ENCODE measurements at places on chromosomes 11 and 22.

DNA sequence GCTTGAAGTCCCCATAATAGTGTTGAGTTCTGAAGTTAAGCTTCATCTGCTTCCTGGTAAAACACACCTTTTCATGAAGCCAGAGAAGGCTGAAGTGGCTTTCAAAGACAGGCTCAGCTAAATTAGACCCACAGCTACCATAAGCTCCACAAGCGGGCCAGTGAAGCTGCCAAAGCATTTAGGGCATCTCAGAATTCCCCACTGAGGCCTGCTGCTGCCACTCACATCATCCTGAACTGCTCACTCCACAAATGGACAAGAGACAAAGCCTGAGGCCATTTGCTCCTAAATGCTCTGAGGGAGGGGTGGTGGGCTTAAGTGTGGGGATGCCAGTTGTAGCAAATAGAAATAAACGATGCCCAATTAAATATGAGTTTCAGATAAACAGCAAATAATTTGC is 14.6 kb downstream of the CCDC83 start:
- DNase-seq: no peak

- DNase-seq: no peak
These were observed 5.6 kb downstream of the PLAAT2 start for GRCh38 chr11:63557570-63557969.

DNA sequence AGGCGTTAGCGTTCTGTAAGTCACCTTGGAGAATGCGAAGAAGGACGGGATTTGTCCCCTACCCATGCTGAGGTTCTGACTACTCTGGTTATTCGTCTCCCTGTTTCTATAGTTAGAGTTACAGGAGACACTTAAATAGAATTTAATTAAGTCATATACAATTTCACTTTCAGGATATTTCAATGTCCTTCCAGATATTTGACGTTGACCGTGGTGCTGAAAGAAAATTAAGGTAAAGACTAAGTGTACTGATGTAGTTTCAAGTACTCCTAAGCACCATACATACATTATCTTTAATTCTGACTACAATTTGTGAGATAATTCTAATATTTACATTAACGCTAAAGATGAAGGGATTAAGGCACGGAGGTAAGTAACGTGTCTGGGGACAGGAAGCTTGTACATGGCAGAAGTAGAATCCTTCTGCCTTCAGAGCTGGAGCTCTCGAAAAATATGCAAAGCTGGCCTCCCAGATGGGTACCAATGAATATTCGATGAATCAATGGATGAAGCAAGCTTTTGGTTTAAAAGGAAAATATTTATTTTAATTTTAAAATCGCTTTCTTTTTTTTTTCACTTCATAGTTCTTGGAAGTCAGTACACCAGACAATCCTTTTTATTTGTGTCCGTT is 539 bp upstream of the SLC36A4 start:
- DNase-seq: no peak

DNA sequence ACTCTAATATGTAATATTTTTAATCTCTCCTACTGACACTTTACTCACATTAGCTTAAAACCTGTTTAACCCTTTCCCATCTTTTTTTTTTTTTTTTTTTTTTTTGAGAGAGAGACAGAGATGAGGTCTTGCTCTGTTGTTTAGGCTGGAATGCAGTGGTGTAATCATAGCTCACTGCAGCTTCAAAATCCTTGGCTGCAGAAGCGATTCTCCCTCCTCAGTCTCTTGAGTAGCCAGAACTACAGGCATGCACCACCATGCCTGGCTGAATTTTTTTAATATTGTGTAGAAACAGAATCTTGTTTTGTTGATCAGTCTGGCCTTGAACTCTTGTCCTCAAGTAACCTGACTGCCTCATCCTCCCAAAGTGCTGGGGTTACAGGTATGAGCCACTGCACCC is 37.3 kb downstream of the PAMR1 start:
- no peak for DNase-seq

DNA sequence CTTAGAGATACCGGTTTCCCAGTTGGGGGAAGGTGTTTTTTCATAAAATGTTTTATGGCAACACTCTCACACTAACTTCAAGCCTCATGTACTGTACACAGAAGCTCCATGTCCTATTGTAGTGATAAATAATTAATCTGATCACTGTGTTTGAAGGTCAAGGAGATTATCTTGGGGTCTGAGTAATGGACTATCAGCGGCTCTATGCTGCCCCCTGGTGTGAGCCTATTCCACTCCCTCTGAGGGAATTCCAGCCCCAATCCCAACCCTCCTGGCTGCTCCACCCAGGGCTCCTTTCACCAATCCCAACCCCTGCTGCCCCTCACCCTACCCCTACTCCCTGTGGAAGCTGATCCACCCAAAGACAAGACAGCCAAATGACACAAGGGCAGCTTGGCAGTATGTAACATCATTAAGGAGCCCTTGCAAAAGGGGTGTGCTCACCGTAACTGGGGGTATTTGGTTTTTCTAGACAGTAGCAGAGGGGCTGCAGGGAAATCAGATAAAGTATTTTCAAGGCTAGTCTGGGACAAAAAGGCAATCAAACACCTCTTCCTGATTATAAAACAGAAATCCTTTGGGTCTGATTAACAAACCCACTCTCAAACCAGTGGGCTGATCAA is 22.3 kb downstream of the HPS4 start:
- peak; percentile 54 for DNase-seq

GRCh38 chr11:45881708-45882368 is 3.6 kb upstream of the MAPK8IP1 start:
- no peak for DNase-seq

- no peak for DNase-seq
These were observed 470.5 kb downstream of the MIAT start for GRCh38 chr22:27127911-27128310.

GRCh38 chr22:22929381-22930221 is 42.0 kb downstream of the IGLL5 start:
- DNase-seq: no peak

DNA sequence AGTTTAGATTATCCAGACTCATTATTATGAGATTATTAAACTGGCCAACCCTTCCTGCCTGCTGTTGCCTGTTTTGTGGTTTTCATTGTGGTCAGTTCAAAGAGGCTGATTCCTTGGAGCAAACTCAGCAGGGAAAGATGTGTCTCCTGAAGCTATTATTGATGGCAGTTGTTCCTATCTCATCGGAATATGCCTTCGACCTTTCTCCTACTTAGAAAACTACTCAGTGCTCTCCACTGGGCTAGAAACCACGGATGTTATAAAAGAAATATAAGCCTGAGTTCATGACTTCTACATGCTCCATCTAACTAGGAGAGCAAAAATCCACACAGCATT is 80.2 kb upstream of the NAV2 start:
- no peak for DNase-seq

- DNase-seq: no peak
These were observed 11.9 kb downstream of the SNRPD3 start for GRCh38 chr22:24567668-24568067.

DNA sequence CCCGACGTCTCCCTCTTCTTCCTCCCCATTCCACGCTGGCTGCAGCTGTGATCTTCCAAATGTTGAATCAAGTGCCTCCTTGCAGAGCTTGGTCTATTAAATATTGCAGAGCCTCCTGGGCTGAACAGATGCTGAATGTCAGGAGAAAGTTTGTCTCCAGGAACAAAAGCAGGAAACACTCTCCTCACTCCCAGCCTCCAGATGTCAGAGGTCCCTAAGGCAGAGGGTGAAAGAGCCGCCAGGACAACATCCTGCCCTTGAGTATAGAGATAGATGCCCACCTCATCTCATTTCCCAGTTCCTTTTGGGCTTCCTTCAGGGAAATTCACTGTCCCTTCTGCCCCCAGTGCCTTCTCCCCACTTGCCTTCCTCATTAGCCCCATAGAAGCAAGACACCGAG is 40.8 kb upstream of the IGSF9B start:
- DNase-seq: no peak

- no peak for DNase-seq
These were observed 4.3 kb downstream of the LARGE2 start for GRCh38 chr11:45926536-45927331.

DNA sequence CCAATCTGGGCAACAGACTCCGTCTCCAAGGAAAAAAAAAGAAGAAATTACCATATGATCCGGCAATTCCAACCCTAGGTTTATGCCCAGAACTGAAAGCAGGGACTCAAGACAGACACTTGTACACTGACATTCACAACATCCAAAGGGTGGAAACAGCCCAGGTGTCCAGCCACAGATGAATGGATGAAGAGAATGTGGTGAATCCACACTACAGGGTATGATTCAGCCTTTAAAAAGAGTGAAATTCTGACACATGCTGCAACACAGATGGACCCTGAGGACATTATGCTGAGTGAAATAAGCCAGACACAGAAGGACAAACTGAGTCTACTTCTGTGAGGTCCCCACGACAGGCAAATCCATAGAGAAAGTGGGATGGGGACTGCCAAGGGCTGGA is 43.9 kb downstream of the SGSM3 start:
- no peak for DNase-seq

DNA sequence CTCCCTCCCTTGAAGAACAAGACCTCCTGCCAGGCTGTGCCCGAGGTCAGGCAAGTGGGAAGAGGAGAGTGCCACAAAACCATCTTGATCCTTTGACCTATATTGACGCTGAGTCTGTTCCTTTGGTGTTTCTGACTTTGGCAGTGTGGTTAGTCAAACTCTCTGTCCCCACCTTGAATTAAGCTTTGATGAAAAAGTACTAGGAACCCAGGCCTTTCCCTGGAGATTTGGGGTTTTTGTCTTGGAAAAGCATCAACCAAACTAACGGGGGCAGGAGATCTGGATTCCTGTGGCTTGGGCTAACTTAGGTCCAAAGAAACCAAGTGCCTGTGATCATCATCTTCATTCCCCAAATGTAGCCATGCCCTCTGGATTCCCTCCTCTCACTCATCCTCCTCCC is 40.4 kb downstream of the ARFGAP2 start:
- DNase-seq: no peak

GRCh38 chr11:91394727-91395414 is 829.7 kb upstream of the FAT3 start:
- DNase-seq: no peak

DNA sequence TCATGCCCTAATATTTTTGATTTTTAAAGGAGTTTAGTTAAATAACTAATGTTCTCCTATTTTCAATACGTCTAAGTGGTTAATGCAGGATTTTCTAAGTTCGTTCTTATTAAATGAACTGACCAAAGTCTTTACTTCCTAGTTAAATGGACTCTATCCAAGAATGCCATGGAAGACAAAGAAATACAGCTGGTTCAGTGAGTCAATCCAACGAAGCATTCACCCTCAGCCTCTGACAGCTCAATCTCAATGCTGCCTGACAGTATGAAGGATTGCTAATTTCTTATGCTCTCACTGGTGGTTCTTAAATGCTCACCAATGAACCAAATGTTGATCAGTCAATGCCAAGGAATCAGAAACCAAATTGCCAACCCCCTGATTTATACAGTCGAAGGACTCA is 219.4 kb downstream of the CADM1 start:
- DNase-seq: no peak

DNA sequence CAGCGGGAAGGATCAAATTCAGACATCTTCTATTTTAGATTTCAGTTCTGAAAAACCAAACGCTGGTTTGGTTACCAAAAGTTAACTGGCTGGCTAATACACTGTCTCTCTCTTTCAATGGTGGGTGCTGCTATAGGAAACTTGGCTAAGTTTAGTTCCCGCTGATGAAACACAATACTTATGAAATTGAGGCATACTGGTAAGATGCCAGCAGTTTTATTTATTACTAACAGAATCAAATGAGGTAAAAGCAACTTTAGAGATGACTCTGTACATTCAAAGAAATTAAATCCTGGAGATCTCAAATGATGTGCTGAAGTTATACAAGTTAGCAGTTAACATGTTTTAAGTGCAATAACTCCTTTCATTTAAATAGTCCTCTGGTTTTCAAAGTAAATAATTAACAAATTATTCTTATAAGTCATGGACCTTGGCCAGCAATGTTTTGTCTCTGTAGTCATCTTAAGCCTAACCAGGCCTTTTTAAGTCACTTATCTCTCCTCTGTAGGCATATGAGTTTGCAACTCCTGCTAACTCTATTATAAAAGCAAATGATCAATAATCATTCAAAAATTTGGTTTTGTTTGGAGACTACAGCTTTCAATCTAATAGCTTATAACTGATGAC is 54.8 kb downstream of the PAK1 start:
- DNase-seq: no peak

- DNase-seq: no peak
These were observed 337.2 kb upstream of the B3GAT1 start for GRCh38 chr11:134749040-134749839.

- DNase-seq: no peak
These were observed 46.4 kb upstream of the SHANK2 start for GRCh38 chr11:71298761-71299181.

DNA sequence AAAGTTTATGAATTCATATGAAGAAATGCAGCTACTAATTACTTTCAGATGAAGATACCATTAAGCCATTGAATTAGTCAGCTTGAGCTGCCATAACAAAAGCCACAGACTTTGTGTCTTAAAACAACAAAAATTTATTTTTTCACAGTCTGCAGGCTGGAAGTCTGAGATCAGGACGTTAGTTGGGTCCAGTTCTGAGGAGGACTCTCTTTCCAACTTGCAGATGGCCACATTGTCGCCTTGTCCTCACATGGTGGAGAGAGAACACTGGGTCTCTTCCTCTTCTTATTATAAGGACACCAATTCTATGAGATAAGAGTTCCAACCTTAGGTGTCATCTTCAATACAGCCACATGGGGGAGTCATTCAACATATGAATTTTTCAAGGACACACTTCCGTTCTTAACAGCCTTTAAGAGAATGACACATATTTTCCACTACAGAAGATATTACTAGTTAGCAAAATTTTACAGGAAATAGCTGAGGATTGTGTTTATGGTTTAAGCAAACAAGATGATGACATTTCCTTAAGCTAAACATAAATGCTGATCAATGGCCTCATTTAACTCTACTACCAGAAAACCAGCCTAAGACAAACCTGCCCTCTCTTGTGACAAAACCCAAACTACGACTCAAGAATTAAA is 56.0 kb downstream of the DCUN1D5 start:
- DNase-seq: no peak

DNA sequence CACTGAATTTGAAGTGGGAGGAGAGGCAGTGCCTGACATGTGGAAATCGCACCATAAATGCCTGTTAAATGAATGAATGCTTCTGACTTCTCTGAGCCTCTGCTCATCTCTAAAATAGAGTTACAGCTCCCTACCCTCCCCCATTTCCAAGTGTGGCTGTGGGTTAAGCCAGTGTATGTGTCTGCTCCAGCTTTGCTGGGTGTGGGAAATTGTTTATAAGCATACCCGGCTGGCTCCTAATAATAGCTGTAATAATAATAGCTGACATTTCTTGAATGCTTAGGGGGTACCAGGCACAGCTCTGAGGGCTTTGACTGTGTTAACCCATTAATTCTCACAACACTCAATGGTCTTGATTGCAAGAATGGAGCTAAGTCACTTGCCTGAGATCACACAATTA is 7.0 kb upstream of the FCHSD2 start:
- DNase-seq: no peak

DNA sequence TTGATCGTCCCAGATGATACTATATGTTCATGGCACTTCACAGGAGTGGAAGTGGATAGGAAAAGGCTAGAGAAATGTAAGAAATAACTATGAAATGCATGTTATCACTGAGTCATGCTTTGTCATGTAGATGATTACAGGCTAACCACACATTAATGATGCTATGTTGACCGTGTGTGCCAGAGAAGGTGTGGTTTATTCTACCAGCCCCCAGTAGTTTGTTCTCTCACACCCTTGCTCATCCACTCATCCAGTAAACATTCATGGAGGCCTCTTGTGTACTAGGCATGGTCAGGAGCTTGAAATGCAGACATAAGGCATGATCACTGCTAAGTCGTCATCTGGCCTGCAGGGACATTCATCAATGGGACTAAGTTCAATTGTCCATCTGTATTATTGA is 153.0 kb upstream of the PITPNB start:
- no peak for DNase-seq
